ENCODE measurements at places on chromosomes 13 and 19.

DNA sequence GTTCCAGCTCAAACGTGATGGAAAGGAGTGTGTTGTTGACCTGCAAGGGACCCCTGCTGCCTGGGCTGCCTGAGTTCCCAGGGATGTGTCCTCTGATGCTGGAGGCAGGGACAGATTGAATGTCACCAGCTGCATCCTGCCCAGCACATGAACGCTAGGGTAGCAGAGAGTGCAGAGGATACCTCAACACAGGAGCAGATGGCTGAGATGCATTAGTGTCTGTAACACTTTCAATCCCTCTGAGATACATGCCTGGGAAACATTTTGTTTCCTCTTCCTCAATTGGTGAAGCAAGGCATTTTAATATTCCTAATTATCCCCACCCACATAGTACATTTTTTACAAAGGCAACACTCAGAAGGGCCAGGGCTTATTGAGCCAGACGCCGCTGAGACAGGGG lies 106.4 kb upstream of the UBL3 start:
- no peak for DNase-seq

GRCh38 chr19:19775891-19776205 lies 42.9 kb upstream of the ZNF14 start:
- DNase-seq = no peak

DNA sequence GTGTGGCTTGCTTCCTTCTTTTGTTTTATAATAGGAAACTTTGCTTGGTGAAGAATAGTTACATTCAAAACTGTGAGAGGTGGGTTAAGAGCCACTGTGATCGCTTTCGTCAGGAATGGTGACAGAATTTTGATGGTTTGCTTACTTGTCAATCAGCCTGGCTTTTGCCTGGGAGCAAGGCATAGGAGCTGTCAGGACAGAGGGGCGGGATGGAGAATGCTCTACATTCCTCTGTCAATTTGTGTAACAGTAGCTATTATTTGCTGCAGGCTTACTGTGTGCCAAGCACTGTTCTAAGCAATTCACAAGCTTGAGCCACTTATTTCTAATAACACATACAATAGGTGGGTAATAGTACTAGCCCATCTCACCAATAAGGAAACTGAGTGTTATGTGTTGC lies 28.1 kb upstream of the TNFSF11 start:
- no peak for DNase-seq

GRCh38 chr19:39846678-39847486 lies 703 bp upstream of the FBL start:
- DNase-seq = peak; percentile 21

DNA sequence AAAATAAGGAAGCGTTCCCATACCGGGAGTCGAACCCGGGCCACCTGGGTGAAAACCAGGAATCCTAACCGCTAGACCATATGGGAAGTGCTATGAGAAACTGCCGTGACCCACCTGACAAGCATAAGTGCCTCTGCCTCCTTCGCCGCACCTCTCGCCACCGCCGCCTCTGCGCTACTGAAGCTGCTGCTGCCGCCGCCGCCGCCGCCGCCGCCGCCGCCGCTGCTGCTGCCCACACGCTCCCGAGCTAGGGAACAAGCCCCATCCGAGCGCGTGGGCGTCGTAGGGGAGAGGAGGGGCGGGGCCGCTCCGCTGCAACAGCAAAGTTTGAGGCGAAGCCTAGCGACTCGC lies 610 bp upstream of the WBP4 start:
- peak; percentile 81 for DNase-seq

GRCh38 chr13:39232401-39232980 lies 194.2 kb downstream of the NHLRC3 start:
- DNase-seq = no peak

- no peak for DNase-seq
Observed at GRCh38 chr13:67071918-67072598, 158.1 kb downstream of the PCDH9 start.

DNA sequence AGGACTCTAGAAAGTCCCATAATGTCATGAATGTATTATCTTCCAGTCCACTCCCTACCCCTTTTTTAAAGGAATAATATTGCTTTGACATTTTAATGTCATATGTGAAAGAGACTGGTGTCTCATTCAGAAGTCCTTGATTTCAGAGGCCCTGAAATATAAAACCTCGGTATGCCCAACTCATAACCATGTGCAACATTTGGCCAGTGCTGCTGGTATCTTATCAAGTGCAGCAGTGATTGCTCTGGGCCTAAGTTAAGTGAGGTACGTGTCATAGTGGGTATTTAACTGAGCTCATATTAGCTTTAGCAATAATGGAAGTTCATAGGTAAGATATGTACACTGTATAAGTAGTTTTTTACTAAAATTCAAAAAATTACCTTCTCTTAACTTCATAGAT lies 14.7 kb downstream of the TEX30 start:
- DNase-seq = no peak

All from transverse colon (tissue), 4 donors.